Dermis microvascular lymphatic vessel endothelial cell (primary cell): ENCODE measurements at places on chromosomes 4 and X.
A peak's percentile ranks its signal among the peaks of the same experiment; 100 is the strongest.

GRCh38 chrX:68043713-68044438 is 389.4 kb downstream of the OPHN1 start:
- DNase-seq = no peak

DNA sequence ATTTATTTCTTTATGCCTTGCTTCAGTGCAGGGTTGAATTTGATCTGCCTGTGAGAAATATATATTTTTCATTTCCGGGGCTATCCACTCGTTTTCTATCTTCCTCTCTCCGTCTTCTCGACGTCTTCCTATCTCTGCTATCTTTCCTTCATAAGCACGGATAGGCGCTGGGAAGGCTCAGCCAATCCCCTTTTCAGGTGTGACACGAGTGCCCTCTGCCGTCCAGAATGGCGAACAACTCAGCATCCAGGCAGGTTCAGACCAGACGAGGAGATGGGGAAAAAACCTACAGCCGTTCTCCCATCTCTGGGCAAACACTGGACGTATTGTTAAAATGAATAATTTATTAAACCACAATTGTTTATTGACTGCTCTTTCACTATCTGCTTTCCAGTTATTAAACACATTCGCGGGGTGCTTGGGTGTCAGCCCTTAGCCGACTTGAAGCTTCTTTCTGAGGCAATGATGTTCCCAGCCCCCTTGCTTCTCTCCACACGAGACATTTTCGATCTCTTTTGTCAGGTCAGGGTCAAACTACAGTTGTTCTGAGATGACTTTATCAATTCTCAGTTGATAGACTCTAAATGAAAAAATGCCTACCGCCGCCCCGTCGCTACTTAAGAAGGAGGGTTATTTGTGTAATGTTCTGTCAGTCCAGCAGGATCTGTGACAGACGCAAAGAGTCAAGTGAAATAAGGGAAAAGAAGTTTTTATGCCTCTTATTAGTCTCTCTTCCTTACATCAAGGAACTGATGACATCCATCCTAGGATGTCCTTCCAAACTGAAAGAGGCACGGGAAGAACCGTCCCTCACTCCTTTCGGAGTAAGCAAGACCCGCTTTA is 96.3 kb upstream of the NOCT start:
- DNase-seq = peak; percentile 47

DNA sequence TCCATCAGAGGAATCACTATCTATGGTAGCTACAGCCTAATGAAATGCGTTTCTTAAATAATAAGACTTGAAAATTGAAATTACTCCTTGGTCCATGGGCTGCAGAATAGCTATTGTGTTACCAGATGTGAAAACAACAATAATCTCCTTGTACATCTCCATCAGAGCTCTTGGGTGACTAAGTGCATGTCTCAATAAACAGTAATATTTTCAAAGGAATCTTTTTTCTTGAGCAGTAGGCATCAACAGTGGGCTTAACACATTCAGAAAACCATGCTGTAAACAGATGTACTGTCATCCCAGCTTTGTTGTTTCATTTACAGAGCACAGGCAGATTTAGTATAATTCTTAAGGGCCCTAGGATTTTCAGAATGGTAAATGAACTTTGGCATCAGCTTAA is 67.3 kb downstream of the GLUD2 start:
- no peak for DNase-seq

DNA sequence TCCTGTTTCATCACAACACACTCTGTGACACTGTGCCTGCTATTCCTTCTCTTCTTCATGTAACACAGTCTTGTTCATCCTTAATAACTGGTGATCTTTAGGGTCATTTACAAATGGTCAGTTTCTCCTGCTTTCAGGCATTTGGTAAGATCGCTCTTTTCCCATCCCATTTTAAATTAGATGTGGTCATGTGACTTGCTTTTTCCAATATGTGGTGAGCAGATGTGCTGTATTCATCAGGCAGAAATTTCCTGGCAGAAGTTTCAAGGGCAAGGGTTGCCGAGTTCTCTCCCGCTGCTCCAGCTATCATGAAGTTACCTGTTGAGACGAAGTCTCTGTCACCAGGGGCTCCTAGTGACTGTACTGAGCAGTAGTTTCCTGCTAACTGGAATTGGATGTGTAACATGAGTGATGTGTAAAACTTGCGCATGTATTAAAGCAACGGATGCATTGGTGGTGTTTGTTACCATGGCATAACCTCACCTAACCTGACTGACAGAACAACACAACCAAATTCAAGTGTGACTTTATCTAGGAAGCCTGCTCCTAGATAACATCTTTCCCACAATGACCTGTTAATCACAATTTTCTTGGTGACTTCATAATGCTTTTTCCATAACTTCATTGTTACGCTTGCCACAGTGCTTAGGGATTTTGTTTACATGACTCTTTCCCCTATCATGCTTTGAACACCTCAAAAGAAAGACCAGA is 29.5 kb upstream of the BMPR1B start:
- DNase-seq = no peak

DNA sequence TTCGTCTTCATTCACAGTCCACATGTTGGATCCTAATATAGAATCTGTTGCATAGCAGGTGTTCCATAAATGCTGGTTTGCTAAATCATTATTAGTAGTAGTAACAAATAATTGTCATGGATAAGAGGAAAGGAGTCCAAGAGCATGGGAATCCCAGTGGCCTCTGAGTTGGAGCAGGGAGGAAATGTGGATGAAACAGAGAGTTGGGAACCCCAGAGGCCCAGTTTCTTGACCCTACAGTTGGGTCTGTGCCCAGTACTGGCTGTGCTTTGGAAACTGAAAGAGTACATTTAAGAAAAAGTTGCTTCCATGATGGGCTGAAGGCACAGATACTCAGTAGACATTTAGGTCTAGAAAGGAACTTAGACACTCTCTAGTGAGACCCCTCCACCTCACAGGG is 149.4 kb upstream of the PSAPL1 start:
- no peak for DNase-seq

GRCh38 chrX:104351173-104351769 is 96.5 kb upstream of the ESX1 start:
- DNase-seq = peak; percentile 72

GRCh38 chr4:153641532-153641931 is 42.5 kb upstream of the TLR2 start:
- DNase-seq = no peak

- DNase-seq = no peak
Measured at GRCh38 chr4:101031971-101032370, 315.4 kb downstream of the PPP3CA start.

DNA sequence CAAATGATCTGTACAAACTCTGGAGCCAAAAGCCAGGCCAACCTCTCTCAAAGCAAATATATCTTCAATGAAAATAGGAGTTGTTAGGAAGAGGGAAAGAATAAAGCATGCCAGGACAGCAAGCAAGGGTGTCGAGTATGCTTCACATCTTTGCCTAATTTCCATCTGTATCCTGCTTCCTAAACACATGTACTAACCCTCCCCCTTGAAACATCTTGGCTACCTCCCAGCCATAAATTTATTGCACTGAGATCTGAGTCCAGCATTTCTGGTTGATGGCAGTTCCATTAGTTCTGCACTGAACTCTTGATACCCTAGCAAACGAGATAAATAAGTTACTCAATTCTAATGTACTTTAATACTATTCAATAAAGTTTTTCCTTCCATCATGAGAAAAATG is 430.5 kb upstream of the TRAM1L1 start:
- DNase-seq = no peak

DNA sequence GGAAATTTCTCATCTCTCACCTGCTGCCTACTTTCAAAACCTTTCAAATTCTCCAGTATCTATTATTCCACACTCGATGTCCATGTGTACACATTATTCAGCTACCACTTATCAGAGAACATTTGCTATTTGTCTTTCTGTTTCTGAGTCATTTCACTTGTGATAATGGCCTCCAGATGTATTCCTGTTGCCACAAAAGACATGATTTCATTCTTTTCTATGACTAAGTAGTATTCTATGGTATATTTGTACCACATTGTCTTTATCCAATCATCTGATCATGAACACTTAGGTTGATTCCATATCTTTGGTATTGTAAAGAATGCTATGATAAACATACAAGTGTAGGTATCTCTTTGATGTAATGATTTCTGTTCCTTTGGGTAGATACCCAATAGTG is 310.1 kb upstream of the SPOCK3 start:
- DNase-seq = no peak

DNA sequence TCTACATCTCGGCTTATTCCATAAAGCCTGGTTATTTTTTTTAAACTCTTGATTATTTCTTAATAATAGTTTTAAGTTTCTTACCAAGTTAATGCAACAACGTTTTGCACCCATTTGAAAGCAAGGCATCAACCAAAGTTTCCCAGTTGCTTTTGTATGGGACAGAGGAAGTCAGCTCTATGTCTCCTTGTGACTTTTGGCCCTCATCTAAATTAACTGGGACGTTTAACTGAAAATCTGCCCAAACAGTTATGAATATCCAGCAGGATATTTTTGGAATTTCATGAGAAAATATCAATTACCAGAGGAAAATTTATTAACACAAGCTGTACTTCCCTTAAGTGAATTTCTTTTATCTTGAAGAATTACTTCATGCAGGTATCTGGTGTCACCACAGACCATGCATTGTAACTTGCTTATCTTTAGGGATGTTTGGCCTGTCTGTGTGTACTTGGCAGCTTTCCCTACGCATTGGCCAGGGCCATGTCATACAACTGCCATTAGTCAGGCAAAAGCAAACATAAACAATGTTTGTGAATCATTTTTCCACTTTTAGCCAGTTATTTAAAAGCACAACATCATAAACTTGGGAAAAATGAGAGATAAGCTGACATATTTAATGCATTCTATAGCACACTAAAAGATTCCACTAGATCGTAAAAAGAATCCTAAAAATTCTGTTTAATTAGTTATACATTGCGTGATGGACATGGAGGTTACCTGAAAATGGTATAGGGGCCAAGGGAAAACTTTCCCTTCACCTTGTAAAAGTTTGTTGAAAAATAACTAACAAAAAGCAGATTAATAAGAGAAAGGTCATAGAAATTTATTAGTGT is 101.4 kb upstream of the PDE5A start:
- DNase-seq = peak; percentile 88

- no peak for DNase-seq
Measured at GRCh38 chr4:166153548-166153947, 280.5 kb downstream of the TLL1 start.
